ENCODE measurements at places on chromosomes 4 and X.

DNA sequence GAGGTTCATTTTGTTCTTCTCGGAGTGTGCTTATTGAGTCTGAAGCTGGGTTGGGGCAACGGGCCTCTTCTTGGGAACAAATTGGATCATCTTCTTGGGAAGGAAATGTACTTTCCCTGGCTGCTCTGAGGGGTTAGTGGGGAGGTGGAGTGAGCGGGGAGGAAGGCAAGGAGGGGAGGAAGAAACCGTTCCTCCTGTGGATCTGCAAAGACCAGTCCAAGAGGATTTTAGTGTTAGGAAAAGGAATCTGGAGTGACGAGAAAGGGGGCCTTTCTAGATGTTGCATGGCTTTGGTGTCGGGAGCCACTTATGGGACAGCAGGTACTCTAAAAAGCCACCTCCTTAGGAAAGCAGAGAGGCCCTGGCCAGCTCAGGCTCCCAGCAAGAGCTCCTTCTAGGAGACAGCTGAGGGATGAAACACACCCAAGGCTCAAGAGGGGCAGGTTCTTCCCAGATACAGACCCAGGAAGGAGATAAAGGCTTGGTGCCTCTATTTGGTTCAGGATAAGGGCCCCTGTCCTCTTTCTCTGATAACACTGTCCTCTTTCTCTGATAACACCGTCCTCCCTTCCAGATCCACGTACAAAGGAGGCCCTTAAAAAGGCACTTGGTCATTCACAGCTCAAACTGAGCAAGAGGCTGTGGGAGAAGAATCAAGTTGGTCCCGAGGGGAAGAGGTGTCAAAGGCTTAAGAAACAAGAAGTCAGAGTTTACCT, 451 bp downstream of the SOD3 start:
- DNase-seq, result no peak

DNA sequence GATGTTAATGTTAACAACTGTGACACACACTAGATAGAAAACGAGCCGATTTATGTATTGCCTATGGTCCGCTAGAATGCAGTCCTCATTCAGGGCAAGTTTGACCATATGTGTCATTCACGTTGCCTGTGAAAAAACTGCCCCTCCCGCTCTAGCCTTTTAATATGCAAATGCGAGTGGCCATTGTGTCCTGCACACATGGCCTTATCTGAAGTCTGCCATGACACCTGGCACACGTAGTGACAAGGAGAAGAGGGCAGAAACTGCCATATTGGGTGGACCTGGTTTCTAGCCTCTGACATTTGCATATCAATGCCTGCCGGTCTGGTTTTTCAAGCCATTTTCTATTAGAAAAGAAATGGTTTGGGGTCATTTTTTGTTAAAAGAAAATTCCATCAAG, 303.3 kb upstream of the TECRL start:
- DNase-seq, result no peak

GRCh38 chr4:83552083-83552482, 16.2 kb downstream of the GPAT3 start:
- no peak for DNase-seq

DNA sequence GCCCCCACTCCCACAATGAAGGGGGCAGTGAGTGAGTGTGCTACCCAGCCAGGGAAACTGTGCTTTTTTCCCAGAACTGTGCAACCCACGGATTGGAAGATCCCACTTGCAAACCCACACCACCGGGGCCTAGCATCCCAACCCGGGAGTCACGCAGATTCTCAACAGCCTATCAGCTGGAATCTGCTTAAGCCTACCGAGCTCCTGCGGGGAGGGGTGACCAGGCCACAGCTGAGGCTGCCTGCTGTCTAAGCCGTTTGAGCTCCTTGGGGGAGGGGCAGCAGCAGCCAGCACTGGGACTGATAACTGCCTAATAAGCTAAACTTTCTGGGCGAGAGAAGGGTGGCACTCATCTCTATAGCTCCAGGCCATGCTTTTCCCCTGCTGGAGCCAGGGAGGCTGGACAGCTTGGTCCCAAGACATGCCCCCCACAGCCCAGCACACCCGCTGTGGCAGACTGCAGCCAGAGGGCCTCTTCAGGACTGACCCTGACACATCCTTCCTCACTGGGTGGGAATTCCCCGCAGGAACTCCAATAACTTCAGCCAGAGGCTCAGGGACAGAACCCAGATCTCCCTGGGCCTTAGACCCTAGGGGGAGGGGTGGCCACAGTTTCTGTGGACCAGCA, 161.3 kb upstream of the MAGEB18 start:
- DNase-seq, result no peak

DNA sequence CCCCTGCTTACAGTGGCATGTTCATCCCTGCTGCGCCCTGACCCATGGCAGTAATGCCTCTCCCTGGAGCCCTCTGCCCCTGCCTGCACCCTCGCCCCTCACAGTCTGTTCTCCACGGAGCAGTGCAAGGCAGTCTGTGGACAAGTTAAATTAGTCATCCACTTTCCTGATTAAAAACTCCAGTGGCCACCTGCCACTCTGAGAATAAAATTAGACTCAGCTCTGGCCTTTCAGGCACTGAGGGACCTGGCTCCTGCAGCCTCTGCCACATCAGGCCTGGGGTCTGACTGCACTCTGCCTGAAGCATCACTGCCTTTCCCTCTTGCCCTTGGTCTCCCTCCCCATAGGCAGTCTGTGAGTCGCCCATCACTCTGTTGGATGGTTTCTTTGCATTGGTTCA, 53.6 kb downstream of the GRK4 start:
- DNase-seq, result no peak

- no peak for DNase-seq
Measured at GRCh38 chrX:12789976-12790375, 1.2 kb upstream of the PRPS2 start.

GRCh38 chrX:7435822-7436221, 287.9 kb upstream of the PUDP start:
- no peak for DNase-seq

- no peak for DNase-seq
Measured at GRCh38 chr4:177051473-177052060, 258.1 kb upstream of the NEIL3 start.

DNA sequence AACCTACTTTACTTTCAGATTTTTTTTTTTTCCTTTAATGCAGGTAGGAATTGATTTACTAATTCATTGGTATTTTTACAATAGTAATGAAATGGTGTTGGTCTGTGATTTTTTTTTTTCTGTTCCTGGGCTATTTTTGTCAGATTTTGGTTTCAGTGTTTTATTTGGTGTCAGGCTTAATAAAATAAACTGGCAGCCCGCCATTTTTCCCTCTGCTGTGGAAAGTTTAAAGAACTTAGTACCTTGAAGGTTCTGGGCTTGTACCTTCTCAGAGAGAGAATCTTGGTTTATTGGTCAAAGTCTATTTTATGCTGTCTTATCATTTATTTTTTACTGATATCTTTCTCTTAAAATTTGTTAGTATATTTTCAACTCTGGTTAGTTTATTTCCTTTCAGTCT, 64.0 kb upstream of the RHOH start:
- DNase-seq, result no peak

- peak; percentile 19 for DNase-seq
Measured at GRCh38 chr4:121096629-121097028, 24.3 kb upstream of the NDNF start.

DNA sequence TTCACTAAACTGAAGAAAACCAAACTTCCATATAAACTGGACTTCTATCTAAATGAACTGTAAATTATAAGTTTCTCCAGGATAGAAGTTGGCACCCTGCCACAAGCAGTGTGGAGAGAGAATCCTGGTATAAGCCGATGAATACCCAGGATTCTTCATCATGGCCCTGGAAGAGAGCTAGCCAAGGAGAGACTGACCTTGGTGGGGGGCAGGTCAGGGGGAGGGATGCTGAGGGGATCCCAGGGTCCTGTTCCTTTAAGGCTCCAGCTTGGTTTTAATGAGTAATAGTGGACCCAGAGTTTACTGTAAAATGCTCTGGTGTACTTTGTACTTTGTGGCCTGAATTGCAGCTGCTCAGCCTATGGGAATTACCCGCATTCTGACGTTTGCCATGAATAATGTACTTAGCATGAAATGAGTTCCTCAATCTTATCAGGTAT, 16.9 kb downstream of the RASSF6 start:
- DNase-seq, result no peak

- no peak for DNase-seq
Measured at GRCh38 chr4:184544788-184545409, 70.5 kb upstream of the IRF2 start.

GRCh38 chr4:143405075-143405730, 68.5 kb downstream of the GAB1 start:
- DNase-seq, result no peak

DNA sequence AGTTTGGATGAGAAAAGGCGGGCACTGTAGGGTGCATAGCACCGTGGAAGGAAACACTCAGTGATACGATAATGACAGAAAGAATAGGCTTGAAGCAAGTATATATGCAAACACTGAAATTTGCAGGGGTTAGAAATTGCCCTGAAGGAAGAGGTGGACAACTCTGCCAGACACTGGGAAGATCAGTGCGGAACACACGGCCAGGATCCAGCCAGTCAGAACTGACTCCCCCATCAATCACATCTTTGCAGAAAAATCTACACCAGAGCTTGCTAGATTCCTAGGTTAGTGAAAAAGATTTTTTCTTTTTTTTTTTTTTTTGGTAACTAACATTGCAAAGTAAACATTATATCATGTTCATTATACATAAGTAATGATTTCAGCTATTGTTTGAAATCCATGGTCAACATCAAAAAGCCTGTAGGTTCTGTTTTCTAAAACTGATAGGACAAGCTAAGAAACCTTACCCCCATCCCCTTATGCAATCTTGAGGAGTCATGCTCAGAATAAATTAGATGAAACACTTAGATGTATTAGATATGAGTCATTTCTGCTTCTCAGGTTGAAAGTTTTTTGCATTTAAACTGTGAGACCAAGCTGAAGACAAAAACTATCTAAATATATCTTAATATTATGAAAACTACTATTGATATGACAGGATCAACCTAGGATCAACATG, 38.9 kb downstream of the TRIML1 start:
- DNase-seq, result no peak
